Stimulated activated CD8-positive, alpha-beta memory T cell treated with anti-CD3 and anti-CD28 coated beads, Interleukin-15, amount 100 ng/mL, for 48 hours (primary cell): ENCODE measurements at places on chromosomes 4 and X.
A peak's percentile ranks its signal among the peaks of the same experiment; 100 is the strongest.

- no peak for DNase-seq
Observed at GRCh38 chr4:168831919-168832762, 177.9 kb downstream of the CBR4 start.

DNA sequence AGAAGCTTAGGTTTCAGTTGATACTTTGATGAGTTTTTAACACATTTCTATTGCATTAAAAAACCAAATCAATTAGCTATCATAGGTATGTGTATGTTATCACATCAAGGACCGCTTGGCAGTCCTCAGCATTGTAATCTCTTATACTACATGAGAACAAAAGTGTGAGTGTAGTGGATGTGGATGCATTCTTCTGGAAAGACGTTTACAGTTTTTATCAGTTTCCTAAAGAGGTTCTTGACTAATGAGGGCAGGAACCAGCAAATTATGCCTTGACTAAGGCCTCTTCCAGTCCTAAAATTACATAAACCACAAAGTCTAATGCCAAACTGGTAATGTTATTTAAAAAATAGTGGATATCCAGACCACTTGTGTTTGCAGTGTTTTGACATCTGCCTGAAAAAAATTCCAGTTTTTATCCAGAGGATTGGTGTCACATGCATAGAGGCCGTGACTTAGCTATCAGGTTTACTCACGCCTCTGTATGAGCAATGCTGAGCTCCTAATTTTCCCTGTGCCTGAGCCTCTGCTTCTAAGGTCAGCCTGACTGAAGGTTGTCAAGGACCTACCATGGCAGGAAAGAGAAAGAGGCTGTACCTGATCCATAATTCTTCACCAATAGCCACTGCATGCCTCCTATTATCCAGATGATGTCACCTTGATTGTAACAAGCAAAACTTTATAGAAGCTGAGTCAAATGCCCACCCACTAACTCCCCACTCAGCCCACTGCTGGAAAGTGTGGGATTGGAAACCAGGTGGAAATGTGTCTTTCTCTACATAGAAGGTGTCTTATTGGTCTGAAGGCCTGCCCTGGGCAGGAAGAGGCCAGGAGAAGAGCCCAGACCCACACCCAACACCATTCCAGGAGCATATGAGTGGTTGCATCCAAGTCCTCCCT is 68.7 kb downstream of the ENPP6 start:
- no peak for DNase-seq

DNA sequence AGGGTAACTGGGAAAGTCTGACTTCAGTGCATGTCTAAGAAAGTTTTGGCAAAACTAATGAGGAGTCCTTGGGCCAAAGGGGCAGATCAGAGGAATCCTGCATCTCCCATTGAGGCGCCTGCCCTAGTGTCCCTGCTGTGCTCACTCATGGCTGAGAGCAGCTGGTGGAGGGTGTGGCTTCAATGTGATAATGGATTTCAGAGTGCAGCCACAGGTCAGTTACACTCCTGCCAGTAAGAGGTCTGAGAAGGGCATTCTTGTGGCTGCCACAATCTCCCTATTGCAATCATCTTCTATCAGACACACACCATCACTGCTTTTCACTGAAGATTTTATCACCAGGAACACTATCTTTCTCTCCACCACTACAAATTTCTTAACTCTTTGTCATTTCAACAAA is 457.1 kb downstream of the MID1IP1 start:
- no peak for DNase-seq

- DNase-seq: no peak
Observed at GRCh38 chr4:188214861-188215260, 75.6 kb downstream of the TRIML1 start.

DNA sequence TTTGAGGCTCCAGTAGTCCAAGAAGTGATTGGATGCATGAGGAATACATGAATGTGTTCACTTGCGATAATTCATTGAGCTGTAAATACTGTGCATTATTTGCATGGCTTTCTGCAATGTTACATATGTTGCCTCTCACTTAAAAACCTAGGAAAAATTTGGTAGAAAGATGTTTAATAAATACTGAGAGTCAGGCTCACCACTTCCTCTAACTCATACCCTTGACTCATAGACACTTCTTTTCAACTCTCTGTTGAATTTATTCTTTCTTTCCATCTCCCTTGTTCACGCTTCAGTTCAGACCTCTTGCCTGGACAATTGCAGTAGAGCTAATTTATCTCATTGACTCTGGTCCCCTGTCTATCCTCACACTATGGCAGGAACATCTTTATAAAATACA is 35.8 kb upstream of the LEF1 start:
- no peak for DNase-seq

DNA sequence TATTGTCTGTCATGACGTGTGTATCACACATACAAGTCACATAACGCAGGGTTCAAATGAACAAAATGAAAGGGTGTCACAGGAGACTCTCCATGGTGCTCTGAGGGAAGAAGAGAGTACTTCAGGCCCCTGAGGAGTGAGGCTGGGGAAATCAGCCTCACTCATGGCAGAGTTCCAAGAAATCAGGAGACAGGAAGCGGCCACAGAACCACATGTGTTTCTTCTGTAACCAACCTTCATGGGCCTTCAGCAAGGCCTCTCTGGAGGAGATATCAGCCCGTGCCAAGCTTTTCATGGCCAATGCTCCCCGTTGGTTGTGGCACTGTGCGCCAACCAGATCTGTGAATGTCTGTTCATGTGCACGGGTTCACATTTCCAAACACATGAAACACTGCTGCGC is 76.0 kb downstream of the NAT8L start:
- peak; percentile 11 for DNase-seq

- no peak for DNase-seq
Observed at GRCh38 chr4:30839583-30840520, 119.7 kb downstream of the PCDH7 start.

DNA sequence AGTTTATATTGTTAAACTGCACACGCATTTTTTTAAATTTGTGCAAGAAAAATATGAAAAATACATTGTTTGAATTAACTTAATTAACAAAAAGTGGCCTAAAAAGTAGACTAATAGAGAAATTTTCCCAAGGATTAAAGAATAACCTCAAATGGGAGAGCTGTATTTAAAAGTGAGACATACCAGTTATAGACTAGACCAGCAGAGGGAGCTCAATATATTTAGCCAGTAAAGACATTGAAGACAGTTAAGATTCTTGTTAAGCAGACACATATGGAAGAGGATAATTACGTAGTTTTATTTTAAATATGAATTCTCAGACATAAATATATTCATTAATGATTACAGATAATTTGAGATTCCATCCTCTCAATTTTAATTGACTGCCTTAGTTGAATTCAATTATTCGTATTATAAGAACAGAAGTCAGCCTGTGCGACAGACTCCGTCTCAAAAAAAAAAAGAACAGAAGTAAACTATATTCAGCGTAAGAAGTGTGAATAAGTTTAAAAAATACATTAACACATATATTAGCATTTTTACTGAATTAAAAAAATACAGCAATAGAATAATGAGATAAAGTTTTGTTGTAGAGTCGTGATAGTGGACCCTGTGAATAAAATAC is 64.8 kb downstream of the GLRA3 start:
- no peak for DNase-seq

GRCh38 chr4:170248029-170248428 is 158.3 kb upstream of the AADAT start:
- DNase-seq: no peak

- no peak for DNase-seq
Observed at GRCh38 chr4:26073886-26074560, 160.0 kb downstream of the SMIM20 start.

DNA sequence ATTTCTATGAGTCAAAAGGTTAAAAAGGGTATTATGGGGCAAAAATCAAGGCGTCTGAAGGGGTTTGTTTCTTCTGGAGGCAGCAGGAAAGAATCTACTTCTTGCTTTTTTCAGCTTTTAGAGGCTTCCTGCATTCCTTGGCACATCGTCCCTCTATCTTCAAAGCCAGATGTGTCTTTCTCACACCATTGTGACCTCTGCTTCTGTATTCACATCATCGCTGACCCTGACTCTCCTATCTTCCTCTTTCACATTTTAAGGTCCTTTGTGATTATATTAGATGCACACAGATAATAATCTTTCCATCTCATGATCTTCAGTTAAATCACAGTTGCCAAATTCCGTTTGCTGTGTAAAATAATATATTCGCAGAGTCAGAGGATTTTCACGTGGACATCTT is 112.7 kb downstream of the PPP4R3C start:
- no peak for DNase-seq

GRCh38 chr4:78818530-78819079 is 42.5 kb downstream of the BMP2K start:
- DNase-seq: no peak

GRCh38 chr4:142648378-142648777 is 197.7 kb downstream of the INPP4B start:
- no peak for DNase-seq

DNA sequence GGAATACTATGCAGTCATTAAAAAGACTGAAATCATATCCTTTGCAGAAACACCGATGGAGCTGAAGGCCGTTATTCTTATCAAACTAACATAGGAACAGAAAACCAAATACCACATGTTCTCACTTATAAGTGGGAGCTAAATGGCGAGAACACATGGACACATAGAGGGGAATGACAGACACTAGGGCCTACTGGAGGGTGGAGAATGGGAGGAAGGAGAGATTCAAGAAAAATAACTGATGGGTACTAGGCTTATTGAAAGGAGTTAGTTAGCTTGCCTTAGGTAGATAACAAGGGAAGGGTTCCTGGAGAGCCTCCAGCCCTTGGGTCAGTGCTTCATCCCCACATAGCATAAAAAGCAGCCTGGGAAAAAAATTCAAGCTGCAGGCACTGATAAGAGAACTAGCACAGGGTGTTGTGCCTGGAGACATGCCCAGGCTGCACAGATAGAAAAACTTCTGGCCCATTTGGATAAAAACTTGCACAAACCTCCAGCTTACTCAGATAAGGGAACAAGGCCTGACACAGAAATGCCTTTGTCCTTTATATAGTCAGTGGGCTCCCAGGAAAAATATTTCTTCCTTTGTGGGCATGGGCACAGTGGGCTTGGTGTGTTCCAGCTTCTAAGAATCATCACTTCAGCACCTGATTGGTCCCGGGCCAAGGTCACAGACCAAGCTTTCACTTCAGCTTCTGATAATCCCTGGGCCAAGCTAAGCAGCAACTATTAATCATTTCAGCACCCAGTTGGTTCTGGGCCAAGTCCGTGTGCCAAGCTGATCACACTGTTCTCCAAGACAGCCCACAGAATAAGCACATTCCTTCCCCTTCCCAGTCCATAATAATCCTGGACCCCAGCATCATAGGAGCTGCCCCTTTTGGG is 23.1 kb upstream of the PWWP3B start:
- DNase-seq: no peak

DNA sequence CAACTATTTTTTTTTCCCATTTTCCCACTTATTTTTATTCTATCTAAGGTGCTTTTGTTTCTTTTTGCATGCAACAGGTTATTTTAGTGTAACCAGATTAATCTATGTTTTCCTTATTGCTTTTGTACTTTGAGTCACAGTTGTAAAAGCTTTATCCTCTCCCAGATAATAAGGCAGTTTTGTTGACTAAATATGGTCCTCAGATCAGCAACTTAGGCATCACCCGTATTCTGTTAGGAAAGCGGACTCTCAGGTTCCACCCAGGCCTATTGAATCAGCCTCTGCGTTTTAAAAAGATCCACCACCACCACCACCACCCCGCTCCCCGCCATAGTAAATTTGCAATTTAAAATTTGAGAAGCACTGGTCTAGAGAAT is 58.6 kb upstream of the USP9X start:
- no peak for DNase-seq

GRCh38 chr4:101019941-101020401 is 327.4 kb downstream of the PPP3CA start:
- no peak for DNase-seq

- no peak for DNase-seq
Observed at GRCh38 chrX:152155766-152156310, 17.5 kb upstream of the MAGEA10 start.

GRCh38 chr4:112775801-112776200 is 138.9 kb downstream of the LARP7 start:
- no peak for DNase-seq

DNA sequence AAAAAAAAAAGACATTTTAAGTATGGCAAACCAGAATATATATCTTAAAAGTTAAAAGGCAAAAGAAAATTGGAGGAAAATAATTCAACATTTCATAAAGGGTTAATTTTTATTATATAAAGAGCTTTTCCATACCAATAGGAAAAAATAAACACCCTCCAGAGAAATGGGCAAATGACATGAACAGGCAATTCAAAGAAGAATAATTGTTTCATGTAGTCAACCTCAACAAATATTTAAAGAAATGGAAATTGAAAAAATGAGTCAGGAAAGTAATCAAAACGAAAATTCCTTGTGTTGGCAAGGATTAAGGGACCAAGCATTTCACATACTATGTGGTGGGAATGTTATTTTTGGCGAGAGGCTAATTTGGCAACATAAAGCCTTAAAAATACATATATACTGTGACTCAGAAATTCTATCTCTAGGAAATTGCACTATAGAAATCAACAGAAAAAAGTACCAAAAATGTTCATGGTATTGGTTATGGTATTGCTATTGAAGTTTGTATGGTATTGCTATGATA is 87.6 kb downstream of the HAUS3 start:
- DNase-seq: no peak

GRCh38 chr4:38980903-38981676 is 51.1 kb downstream of the TMEM156 start:
- DNase-seq: peak; percentile 2

- DNase-seq: no peak
Observed at GRCh38 chrX:114584375-114584943, 573 bp downstream of the HTR2C start.

GRCh38 chr4:123430031-123430430 is 33.4 kb downstream of the SPRY1 start:
- DNase-seq: peak; percentile 27

- no peak for DNase-seq
Observed at GRCh38 chr4:31655328-31655727, 935.2 kb downstream of the PCDH7 start.

DNA sequence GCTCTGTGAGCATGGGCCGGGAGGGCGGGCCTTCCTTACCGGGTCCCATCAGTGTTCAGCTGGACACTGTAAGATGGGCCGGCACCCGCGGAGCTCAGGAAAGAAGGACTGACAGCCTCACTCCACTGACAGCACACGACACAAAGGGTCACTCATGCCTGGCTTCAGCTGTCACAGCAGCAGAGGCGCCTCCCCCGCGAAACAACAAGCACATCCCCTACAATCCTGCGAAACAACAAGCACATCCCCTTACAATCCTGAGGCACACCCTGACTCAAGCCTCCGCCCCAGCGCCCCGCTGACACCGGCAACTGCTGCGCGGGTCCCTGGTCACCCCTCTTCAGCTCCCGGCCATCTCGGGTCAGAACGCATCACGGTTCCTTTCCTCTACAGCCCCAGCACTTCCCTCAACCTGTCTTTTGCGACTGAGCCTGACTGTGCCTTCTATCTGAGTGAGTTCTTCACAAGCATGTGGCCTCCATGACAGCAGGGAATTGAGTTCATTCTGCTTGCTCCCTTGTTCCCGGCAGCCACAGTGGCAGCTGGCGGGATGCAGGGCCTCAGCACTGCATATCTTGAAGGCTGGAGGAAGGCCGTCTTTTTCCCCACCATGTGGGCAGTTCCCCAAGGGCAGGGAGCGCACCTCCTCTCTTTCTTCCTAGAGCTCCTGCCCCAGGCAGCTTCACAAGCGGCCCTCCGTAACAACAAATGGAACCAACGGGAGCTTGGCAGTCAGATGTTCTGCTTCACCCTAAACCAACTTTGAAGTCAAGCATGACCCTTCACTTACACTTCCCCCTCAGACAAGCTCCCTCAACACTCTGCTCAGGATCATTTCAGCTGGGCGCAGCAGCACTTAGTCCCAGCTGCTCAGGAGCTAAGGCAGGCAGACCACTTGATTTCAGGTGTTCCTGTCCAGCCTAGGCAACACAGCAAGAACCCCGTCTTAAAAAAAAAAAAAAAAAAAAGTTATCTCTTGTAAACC is 39.6 kb downstream of the SCD5 start:
- DNase-seq: no peak

GRCh38 chr4:136680271-136680670 is 852.0 kb downstream of the PCDH18 start:
- no peak for DNase-seq
